ENCODE measurements at places on chromosomes 13 and 19. TPM values are rescaled to one million over a fixed set of nuclear protein-coding genes. Genes with fewer than 3 reads are reported as not detected.

GRCh38 chr13:31274390-31274789, 74.6 kb downstream of the B3GLCT start:
- no peak for DNase-seq

GRCh38 chr13:111296417-111296816, 24.0 kb upstream of the TEX29 start:
- no peak for DNase-seq

GRCh38 chr19:10474962-10475451, 28.1 kb downstream of the KEAP1 start:
- no peak for DNase-seq

DNA sequence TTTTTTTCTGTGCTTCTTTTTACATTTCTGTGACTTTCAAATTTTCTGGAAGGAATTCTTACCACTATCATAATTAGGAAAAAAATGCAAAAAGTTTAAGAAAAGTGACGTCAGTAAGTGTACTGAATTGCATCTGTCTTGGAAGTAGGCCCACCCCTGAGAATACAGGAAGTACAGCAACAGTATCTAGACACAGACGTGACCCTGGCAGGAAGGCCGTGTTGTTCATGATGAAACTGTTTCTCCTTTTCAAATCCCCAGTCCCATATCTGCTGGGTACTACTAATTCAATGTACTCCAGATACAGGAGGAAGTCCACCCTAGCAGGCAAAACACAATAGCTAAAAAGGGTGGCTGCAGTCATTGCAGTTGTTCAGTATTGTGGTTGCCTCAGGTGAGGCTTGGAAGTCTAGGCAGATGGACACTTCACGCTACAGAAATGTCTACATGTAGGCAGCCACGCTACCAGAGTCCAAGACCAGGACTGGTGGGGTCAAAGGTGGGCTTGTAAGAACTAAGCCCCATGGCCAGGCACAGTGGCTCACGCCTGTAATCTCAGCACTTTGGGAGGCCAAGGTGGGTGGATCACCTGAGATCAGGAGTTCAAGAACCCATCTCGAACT, 49.6 kb upstream of the MED4 start:
- DNase-seq: no peak

- DNase-seq: no peak
Measured at GRCh38 chr19:34816708-34817107, 43.7 kb upstream of the ZNF599 start.

GRCh38 chr19:47280183-47280797, 5.6 kb downstream of the INAFM1 start:
- DNase-seq: no peak

Gene PRKCG
- total RNA-seq: 3.1 TPM
